ENCODE measurements at places on chromosomes 11 and 22.
A peak's percentile ranks its signal among the peaks of the same experiment; 100 is the strongest.

DNA sequence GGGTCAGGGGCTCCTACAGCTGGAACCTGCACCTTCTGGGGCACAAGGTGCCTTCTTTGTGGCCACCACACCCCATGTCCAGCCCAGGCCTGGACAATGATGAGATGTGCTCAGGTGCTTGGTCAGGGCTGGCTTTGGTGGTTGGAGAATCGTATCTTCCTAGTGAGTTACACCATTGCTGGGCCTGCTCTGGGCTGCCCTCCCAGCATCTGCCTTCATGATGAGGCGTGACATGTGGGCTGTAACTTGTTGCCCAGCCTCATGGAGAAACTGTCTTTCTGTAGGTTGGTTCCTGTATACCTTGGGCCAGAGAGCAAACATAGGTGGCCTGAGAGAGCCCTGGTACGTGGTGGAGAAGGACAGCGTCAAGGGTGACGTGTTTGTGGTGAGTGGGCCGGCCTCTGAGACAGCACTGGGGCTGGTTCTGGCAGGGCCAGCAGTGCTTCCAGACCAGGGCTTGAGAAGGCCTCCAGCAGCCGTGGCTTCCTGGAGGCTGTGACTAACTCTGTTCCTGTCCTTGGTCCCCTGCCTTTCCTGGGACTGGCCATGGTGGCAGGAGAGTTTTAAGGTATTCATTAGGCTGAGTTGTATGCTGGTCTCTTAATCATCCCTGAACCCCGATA lies 18.1 kb downstream of the TRMU start:
- no peak for DNase-seq

DNA sequence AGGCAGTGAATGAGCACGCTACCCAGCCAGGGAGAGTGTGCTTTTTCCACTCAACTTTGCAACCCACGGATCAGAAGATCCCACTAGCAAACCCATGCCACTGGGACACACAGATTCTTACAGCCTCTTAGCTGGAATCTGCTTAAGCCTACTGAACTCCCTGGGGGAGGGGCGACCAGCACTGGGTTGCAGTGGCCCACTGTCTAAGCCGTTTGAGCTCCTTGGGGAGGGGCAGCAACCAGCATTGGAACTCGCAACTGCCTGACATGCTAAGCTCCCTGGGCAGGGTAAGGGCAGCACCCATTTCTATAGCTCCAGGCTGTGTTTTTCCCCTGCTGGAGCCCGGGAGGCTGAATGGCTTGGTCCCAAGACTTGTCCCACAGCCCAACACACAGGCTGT lies 99.6 kb downstream of the FAM168A start:
- no peak for DNase-seq

DNA sequence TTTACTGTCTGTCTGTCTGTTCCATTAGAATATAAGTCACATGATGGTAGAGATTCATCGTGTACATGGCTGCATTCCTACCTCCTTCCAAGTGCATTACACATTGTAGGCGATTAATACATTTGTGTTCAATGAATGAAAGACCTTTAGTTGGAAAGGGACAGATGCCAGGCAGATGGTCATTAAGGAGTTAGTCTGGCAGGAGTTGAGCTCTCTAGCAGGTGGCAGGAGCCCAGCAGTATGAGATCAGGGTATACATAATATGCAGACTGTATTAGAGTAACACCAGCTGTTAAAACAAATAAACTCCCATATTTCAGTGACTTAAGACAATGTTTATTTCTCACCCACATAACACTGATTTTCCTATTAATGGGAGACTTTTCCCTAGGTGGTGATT lies 147.7 kb upstream of the LARGE1 start:
- no peak for DNase-seq

- DNase-seq: peak; percentile 31
Observed at GRCh38 chr11:75867778-75868374, 52.9 kb downstream of the UVRAG start.

DNA sequence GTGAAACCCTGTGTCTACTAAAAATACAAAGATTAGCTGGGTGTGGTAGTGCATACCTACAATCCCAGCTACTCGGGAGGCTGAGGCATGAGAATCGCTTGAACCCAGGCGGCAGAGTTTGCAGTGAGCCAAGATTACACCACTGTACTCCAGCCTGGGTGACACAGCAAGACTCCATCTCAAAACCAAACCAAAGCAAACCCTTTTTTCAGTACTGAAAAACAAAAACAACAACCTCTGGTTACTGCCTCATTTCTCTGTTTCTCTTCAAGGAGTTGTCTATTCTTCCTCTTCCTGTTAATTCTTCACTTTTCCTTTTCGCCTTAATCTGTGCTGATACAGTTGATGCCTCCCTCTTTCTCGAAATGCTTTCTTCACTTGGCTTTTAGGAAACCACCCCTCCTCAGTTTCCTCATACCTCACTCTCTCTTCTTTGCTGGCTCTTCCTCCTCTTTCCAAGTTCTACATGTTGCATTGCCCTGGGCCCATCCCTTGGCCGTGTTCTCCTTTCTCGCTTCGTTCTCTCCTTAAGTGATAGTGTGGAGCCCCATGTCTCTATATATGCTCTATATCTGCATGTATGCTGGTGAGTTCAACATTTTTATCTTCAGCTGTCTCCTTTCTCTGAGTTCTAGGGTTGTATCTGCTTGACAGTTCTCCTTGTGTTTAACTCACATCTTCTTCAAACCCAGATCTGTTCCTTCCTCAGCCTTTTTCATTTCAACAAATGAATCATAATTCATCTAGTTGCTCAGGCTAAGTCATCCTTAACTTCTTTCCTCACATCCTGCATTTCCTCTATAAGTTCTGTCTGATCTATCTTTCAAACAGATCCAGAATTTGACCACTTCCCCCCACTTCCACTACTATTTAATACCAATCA lies 37.1 kb downstream of the NUCB2 start:
- no peak for DNase-seq

- DNase-seq: no peak
Observed at GRCh38 chr22:30362651-30363281, 6.0 kb downstream of the CCDC157 start.

- no peak for DNase-seq
Observed at GRCh38 chr22:27104449-27104848, 447.1 kb downstream of the MIAT start.

DNA sequence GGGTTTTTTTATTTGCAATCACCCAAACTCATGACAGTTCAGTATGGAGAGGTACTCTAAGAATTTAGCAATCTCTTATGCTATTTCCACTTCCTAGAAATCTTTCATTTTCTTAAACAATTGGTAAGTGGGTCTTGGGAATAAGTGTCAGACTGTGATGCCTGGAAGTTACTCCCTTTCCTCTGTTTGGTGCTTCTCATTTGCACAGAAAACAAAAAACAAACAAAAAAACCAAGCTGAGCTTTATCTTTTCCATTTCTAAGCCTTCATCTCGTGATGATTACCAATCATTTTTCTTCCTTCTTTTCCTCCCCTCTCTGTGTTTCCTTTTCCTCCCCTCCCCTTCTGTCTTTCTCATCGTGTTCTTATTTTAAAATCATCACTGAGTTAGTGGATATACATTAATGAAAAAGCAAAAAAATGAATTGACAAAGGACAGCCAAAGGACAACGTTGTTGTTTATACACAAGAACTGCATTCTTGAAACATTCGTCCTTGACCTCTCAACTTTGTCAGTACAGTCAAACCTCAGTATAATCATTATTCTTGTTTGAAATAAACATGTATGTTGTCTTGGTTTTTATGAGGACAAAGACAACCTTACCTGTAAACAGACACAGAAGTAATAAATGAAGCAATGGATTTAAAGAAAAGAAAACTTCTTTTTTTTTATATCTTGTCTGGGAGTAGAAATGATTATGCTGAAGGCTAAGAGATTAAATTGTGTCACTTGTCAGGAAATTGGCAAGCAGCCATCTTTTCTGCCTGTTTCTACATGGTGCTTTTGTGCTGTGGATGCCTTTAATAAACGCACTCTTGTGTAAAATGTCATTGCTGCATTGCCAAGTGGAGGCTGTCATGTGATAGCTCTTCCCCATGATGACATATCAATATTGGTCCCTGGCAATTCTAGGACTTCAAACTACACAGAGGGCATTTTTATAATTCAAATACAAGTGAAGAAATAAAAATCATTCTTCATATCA lies 803.2 kb upstream of the CCDC90B start:
- DNase-seq: no peak

GRCh38 chr11:103961010-103961409 lies 75.4 kb upstream of the DDI1 start:
- DNase-seq: peak; percentile 31

DNA sequence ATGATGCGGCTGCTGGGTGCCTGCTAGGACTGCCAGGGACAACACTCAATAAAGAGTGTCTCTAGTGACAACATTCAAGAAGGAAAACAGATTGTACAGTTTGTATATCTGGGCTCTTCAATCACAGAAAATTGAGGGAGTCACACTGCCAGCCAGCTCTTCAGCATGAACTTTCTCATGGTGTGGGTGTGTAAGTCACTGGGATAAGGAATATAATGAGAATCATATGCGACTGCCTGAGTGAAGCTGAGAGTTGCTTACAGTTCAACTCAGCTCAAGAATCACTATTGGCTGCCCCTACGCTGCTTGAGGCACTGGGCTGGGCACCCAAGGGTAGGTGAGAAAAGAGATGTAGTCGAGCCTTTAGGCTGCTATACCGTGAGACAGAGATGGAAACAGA lies 328.1 kb upstream of the PITPNB start:
- DNase-seq: peak; percentile 36
